NCI-H1417 treated with DMSO at 0.1 percent for 48 hours (cell line): ENCODE measurements at places on chromosomes 12 and 14.

- DNase-seq = no peak
Observed at GRCh38 chr12:76976777-76977382, 88.5 kb downstream of the E2F7 start.

GRCh38 chr14:42965512-42965911 is 1358.8 kb downstream of the LRFN5 start:
- no peak for DNase-seq

- no peak for DNase-seq
Observed at GRCh38 chr12:1865284-1865866, 45.0 kb downstream of the LRTM2 start.

DNA sequence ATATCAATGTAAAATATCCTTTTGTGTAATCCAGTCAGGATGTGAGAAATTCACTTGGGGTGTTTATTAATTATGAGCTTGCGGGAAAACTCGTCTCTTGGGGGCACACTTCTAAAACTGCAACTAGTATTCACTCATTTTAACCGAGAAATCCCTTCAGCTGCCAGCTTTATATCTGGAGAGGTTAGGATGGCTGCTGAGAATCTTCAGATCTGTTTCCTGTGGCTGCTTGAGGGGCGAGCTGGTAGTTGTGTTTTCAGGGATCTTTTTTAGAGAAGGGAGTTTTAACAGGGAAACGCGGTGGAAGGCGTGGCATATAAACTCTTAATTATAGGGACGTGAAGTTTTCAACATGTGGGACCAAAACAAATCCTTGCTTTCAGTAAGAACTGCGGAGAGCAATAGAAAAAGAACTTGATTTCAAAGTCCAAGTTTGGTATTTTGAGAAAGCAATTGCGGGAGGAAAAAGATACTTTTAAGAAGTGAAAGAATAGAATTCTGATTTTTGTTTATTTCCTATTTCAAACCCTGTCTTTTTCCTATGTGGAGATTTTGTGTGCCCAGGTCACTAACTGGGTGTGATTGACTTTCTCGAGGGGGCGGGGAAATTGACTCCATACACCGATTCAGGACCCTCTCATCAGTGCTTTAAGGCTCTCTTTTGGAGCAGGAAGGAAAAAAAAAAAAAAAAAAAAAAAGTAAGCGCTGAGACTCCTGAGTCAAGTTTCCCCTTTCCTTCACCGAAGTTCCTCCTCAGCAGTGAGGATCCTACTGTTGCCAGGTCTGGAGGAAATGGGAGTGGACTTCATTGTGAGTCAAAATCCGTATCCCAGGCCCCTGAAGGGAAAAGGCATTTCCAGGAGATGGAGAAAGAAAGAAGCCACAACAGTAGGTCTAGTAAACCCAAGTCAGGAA is 1.1 kb downstream of the PPFIBP1 start:
- no peak for DNase-seq

- DNase-seq = no peak
Observed at GRCh38 chr14:77302926-77303325, 17.8 kb downstream of the POMT2 start.

GRCh38 chr14:104436741-104437701 is 142.5 kb upstream of the C14orf180 start:
- peak; percentile 55 for DNase-seq

- DNase-seq = no peak
Observed at GRCh38 chr14:55053500-55053899, 2.1 kb downstream of the MAPK1IP1L start.

- DNase-seq = no peak
Observed at GRCh38 chr12:68863109-68863770, 55.3 kb downstream of the MDM2 start.

GRCh38 chr12:93979189-93979588 is 169.2 kb upstream of the PLXNC1 start:
- DNase-seq = no peak

GRCh38 chr12:75706786-75707605 is 195.6 kb upstream of the KRR1 start:
- no peak for DNase-seq

- DNase-seq = no peak
Observed at GRCh38 chr12:126627596-126627995, 1562.4 kb downstream of the AACS start.

- no peak for DNase-seq
Observed at GRCh38 chr12:46492471-46493085, 120.0 kb upstream of the SLC38A2 start.

- no peak for DNase-seq
Observed at GRCh38 chr14:95490727-95491451, 25.6 kb downstream of the SYNE3 start.

DNA sequence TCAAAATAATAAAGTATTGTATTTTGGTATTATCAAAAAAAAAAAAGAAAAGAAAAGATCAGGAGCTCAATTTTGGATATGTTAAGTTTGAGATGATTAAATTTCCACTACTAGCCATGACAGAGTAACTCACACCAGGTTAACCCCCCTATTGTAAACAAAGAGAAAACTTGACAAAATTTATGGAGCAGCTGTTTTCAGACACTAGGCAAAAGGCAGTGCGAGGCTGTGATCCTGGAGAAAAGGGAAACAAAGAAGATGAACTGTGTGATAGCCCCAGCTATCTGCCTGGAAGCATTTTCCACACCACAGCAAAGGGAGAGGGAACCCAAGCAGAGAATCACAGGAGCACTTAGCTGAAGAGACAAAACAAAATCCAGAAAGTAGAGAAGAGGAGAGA is 145.0 kb downstream of the KIF21A start:
- no peak for DNase-seq

DNA sequence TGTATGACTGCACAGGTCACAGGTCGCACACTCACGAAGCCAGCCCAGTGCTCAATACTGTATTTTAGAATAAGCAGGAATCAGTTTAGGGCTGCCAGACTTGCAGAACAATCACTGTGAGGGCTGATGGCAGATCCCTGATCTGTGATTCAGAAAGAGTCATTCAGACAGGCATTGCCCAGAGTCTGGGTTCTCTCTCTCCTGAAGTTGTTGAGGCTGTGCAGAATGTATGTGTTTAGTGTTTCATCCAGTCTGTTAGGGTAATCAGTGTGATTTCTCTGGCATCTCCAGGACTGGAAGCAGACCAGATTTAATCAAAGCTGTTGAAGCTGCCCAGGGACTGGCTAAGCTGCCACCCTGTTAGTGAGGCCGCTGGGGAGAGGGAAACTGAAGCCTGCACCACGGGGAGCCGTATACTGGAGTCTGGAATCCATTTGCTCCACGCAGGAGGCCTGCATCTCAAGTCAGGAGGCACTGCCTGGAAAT is 69.3 kb downstream of the ETV6 start:
- no peak for DNase-seq

- DNase-seq = no peak
Observed at GRCh38 chr12:52274521-52275120, at the start of gene KRT86. TSS of gene KRT86 (plus strand) at chr12:52274645. CDS start at chr12:52301917, 27,272 bp downstream.
